ENCODE measurements at places on chromosomes 6 and 20.

GRCh38 chr6:108622641-108623298, 62.1 kb downstream of the FOXO3 start:
- DNase-seq: no peak

GRCh38 chr6:91606148-91606901, 1019.5 kb upstream of the MAP3K7 start:
- DNase-seq: no peak

- no peak for DNase-seq
These were observed 139.4 kb upstream of the HMGN3 start for GRCh38 chr6:79373880-79374279.

- DNase-seq: no peak
These were observed 47.0 kb downstream of the GOPC start for GRCh38 chr6:117555262-117555849.

DNA sequence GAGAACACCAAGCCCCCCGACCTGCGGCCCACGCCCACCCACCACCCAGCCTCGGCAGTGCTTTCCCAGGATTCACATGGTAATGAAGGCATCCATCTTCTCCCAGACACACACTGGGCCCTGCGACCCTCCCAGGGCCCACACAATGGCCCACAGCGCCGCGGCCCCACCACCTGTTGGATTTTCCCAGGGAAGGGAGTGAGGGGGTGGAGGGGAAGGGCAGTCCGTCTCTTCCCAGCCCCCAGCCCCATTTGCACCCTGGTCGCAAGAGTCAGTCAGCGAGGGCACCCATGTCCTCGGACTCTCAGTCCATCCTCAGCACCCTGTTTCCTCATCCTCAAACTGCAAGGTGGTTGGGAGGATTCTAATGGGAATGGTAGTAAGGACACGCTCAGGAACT, 23.7 kb upstream of the ID1 start:
- no peak for DNase-seq

- DNase-seq: no peak
These were observed 2.4 kb downstream of the CTCFL start for GRCh38 chr20:57522380-57523140.

- DNase-seq: no peak
These were observed 101.8 kb downstream of the MBOAT1 start for GRCh38 chr6:20110478-20110877.

DNA sequence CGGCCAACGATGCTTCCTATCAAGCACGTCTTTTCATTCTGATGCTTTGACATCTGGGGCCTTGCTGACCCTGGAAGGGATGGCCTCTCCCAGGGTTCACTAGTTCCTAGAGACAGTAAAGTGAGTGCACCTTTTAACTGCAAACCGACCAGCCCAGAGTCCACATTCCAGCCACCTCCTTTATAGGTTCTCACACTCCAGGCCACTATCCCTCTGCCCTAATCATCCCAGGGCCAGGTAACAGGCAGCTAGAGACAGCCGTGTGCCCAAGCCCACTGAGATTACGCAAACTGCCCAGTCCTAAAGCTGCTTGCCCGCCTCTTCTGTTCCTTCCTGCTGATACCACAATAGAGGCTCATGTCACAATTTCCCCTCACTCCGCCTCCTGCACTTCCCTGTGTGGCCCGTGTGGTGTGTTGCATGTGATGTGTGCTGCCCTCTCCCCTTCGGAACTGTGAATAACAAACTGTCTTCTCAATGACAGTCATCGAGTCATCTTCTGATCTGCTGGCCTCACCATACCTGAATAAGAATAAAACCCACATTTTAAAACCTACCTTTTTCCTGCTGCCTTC, 123.7 kb upstream of the EXOC2 start:
- DNase-seq: no peak

- peak; percentile 90 for DNase-seq
These were observed 588 bp upstream of the ACSS2 start for GRCh38 chr20:34875642-34876405.

- DNase-seq: no peak
These were observed 43.8 kb upstream of the LAMA4 start for GRCh38 chr6:112298021-112298745.

DNA sequence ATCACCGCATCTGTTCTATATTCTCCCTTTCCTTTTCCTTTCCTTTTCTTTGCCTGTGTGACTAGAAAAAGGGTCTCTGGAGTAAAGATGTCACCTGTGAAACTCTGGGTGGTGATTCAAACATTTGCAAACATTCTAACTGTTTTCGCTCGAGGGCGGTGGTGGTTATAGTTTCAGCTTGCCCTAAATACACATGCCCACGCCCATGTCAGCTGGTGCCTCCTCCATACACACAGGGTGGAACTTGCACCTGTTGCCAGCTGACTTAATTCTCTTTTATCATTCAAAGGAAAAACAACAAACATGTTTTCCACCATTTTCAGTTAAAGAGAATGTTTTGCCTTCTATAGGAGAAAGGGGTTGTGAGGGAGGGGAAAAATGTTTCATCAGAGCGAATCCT, 381.9 kb upstream of the ARID1B start:
- DNase-seq: peak; percentile 24

GRCh38 chr20:19211252-19211651, 1.2 kb upstream of the SLC24A3 start:
- no peak for DNase-seq

GRCh38 chr6:124962639-124963415, 590 bp downstream of the RNF217 start:
- no peak for DNase-seq

- no peak for DNase-seq
These were observed 195.7 kb upstream of the KCNG1 start for GRCh38 chr20:51218603-51219002.

- no peak for DNase-seq
These were observed 6.4 kb upstream of the COL9A1 start for GRCh38 chr6:70309243-70309642.

GRCh38 chr20:4978050-4978918, 23.0 kb downstream of the SLC23A2 start:
- DNase-seq: no peak

- no peak for DNase-seq
These were observed 856 bp downstream of the TP53TG5 start for GRCh38 chr20:45377269-45377668.

DNA sequence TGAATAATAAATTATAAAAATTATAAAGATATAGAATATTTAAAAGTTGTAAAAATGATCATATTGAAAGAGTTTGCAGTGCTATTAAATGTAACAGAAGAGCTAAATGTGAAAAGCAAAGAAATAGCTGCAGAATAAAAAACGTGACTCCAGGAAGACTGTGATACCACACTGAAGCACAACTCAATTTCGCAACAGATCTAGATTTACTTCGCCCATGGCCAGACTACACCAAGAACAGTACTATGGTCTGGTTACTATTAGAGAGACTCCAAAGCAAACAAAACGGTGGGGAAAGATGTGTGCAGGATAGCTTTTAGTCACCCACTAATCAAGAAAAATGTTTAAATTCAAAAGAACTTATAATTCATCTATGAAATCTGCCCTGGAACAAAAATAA, 1.9 kb downstream of the CHD6 start:
- no peak for DNase-seq

Data from T follicular helper cell (primary cell).